ENCODE measurements at places on chromosomes 6 and 20. TPM values are rescaled to one million over a fixed set of nuclear protein-coding genes. Genes with fewer than 3 reads are reported as not detected.

- DNase-seq, result no peak
Observed at GRCh38 chr6:161143663-161144430, 130.0 kb downstream of the AGPAT4 start.

DNA sequence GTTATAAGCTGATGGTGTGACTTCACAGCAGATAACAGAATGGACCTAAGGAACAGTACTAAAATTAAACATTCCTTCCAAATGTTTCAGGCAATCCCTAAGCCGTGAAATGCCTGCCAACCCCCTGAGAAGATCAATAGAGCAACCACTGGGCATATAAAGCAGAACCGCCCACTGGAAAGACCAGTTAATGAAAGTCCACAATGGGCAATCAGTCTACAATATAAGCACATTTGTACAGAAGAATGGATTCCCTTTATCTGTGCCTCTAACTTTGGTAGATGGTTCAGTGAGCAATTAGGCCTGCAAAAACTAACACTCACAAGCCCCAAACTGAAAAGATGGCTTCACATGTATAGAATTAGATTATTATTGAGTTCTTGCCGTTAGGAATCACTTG lies 286.6 kb downstream of the UBE3D start:
- no peak for DNase-seq

GRCh38 chr20:39674842-39675241 lies 712.7 kb downstream of the DHX35 start:
- no peak for DNase-seq

- DNase-seq, result no peak
Observed at GRCh38 chr20:51335329-51335841, 207.1 kb downstream of the NFATC2 start.

- no peak for DNase-seq
Observed at GRCh38 chr6:44074813-44075646, 52.2 kb downstream of the MRPL14 start.

The GABRR1 gene
- total RNA-seq, result not detected

Data from gastrocnemius medialis (tissue), 4 donors.